ENCODE measurements at places on chromosomes 12 and 14.

DNA sequence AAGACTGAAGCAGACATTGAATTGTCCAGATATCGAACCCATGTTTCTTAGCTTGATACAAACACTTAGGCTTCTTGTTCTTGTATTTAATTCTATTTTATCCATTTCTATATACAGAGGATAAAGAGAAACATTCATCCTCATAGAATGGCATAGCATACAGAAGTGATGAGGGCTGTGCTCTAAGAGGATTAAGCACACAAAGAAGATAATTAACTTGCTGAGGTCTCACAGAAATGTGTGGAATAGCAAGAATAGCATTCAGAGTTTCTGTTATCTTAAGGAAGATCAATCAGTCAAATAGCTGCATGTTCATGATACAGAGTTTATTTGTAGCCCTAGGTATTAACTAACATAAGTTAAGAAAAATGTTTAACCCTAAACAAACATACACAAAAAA, 27.3 kb upstream of the STRAP start:
- DNase-seq: no peak

DNA sequence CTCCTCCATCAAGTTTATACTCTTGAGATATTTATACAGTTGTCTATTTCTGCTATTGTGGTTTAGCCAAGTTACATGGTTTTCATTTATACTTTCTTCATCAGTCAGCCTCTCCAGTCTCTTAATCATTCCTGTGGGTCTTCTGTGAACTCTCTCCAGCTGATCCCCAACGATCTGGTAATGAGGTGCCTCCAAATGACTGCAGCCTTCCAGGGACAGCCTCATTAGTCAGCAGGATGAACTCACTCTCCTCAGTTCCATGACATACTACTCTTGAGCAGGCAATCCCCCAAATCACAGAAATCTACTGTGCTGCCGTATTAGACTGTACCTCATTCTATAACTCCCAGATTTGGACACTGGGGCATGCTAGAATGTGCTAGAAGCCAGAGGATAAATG, 15.3 kb downstream of the AREL1 start:
- DNase-seq: no peak

DNA sequence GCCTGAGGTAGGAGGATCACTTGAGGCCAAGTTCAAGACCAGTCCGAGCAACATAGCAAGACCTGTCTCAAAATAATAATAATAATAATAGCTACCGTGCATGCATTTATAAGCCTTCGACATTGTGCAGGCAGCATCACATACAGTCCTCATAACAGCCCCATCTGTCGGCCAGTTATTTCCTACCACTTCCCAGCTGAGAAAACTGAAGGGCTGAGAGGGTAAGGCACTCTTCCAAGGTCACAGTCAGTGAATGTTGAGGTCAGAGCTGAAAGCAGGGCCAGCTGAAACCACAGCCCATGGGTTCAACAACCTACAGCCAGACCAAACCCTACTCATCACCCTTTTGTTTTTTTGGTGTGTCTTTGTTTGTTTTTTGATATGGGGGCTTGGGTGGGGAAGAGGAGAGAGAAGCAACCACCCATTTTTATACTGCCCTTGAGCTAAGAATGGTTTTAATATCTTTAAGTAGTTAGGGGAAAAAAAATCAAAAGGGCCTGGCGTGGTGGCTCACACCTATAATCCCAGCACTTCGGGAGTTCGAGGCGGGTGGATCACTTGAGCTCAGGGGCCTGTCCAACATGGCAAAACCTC, 16.8 kb upstream of the ITPK1 start:
- DNase-seq: no peak

DNA sequence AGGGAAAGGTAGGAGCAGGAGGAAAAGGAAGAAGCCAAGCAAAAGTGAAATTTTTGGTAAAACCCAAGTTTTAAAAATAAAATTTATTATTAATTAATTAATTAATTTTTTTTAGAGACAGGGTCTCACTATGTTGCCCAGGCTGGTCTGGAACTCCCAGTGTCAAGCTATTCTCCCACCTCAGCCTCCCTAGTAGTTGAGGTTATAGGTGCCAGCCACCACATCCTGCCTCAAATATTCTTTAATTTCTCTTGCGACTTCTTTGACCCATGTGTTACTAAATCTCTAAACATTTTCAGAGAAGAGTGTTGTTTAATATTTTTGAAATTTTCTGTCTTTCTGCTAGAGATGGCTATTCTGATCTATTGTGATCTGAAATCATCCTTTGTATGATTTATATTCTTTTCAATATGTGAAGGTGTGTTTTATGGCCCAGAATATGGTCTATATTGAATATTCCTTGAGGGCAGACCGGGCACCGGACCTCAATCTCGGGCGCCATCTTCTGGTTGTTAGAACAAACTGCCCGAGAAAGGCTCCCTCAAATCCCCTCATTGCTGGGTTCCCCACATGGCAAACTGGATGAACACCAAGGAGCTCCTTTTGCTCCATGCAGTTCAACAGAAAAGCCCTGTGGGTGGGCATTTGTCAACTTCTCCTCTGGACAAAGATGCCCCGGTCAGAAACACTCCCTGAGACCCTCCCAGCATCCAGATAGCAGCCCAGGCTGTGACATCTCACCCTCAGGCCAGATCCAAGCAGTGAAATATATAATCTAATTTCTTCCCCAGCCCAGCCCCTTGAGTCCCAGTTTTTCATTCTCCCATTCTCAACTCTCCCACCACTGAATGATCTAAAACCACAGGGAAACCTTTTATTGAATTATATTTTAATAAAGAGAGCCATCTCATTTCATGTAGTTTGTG, 110.5 kb downstream of the ASCL4 start:
- DNase-seq: peak; percentile 17

DNA sequence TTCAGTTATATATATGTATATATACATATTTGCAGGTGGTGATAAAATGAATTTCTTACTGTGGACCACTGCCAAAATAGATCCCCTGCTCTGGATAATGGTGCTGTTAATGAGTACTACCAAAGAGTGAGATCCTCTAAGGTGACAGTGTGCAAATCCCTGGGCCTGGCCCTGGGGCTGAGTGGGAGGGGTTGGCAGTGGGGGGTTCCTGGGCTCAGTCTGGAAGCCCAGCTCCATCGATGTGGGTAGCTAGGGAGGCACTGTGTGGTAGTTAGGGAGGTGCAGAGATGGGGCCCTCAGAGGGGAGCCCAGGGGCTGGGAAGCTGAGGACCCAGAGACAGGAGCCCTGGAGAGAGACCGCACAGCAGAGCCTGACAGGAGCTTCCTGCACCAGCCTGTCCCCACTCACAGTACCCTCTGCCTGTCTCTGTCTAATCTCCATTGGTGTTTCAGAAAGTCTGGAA, 9.1 kb downstream of the KRT8 start:
- no peak for DNase-seq

- DNase-seq: no peak
Measured at GRCh38 chr12:54497883-54498282, 331 bp downstream of the NCKAP1L start.

DNA sequence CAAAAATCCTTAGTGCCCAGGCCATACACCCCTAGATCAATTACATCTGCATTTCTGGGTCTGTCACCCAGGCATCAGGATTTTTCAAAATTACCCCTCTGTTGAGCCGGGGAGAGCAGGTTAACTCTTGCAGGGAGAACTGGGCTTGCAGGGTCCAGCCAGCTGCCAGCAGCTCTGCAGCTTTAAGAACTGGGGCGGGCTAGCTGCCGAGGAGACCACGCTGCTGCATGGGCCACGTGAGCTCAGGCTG, at the start of gene DGLUCY:
Gene DGLUCY (plus strand): TSS at position 245 of the 250 bp plus-strand sequence. CDS start 46,222 bp downstream, outside the sequence.
- no peak for DNase-seq

GRCh38 chr14:39228509-39229221, 5.0 kb upstream of the MIA2 start:
- no peak for DNase-seq

GRCh38 chr14:87034680-87035079, 958.3 kb downstream of the GALC start:
- no peak for DNase-seq

- DNase-seq: no peak
Measured at GRCh38 chr14:93092606-93093556, 22.8 kb downstream of the ITPK1 start.

GRCh38 chr14:91770185-91770584, 38.3 kb upstream of the CATSPERB start:
- DNase-seq: no peak

All from stimulated activated CD4-positive, alpha-beta T cell treated with anti-CD3 and anti-CD28 coated beads, Interleukin-1b, Interleukin-23, amount 100 ng/mL, for 24 hours (primary cell).